ENCODE measurements at places on chromosomes 3 and 15.

- DNase-seq, result no peak
Measured at GRCh38 chr3:5011555-5012256, 32.5 kb downstream of the BHLHE40 start.

- DNase-seq, result no peak
Measured at GRCh38 chr3:140530603-140531002, 147.3 kb upstream of the TRIM42 start.

DNA sequence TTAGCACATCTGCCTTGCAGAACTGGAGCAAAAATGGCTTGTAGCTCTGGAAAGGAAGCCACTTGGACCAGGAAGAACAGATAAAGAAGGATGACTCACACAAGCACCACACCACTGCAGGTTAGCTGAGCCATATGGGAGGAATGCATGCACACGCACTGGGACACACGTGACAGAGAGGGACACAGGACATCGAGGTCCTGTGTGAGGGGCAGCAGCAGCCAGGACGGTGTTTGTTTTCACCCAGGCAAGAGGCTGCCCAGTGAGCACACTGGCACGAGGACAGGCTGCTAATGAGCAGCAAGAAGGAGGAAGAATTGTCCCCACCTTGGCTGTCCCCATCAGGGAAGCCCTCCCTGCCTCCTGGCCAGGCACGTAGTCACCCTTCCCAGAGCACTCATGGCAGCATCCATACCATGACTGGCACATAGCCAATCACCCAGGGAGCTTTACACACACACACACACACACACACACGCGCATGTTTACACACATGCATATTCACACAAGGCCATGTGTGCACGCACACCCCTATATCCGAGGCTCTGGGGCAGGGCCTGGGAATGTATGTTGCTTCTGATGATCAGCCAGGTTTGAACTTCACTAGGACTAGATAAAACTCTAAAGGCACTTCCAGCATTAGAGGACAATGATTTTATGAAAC is 24.0 kb upstream of the SPTBN5 start:
- no peak for DNase-seq

GRCh38 chr15:38684440-38685010 is 119.9 kb upstream of the RASGRP1 start:
- DNase-seq, result no peak

DNA sequence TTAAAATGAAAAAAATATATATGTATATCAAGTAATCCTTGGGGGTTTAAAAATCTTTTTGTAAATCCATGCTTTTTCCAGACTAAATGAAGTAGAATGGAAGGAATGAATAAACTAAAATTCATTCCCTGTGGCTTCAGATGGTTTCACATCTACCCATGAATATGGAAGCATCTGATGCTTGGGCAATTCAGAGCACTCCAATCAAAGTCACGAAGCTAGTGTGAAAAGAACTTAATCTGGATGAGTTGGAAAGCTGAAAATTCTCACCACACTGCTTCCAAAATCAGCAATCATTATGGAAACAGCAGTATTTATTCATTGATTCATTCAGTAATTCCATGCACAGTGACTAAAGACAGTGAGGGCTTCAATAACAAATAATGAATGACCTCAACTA is 55.2 kb downstream of the SUMF1 start:
- DNase-seq, result no peak

DNA sequence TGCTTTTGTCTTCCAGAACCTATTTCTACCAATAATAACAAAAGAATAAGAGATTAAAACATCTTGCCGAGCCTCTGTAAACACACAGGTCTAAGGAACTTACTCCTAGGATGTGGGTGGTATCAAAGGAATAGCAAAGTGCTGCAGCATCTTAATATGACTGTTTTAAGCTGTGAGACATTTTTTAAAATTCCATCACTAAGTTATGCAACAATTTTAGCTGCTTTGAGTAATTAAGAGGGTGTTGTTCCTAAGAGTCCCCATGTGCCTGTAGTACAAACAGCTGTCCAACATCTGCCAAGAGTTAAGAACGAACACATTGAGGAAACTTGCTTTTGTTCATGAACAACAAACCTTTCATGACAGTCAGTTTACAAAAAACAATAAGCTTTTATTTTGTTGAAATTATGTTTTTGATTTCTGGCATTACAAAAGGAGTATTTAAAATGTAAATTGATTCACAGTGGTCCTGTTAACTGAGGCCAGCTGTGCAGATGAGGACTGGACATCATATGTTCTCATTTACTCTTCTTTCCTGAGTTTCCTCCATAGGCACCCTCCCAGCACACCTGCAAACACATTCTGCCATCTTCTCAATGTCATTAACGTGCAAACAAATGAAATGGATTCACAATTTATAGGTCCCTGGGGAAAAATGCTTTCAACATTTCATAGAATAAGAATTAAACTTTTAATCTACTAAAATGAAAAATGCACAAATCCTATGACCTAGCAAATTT is 337.3 kb upstream of the ARHGEF26 start:
- no peak for DNase-seq

GRCh38 chr15:74374648-74375302 is 7.3 kb upstream of the CYP11A1 start:
- no peak for DNase-seq

GRCh38 chr3:24684506-24685023 is 189.9 kb upstream of the THRB start:
- no peak for DNase-seq

DNA sequence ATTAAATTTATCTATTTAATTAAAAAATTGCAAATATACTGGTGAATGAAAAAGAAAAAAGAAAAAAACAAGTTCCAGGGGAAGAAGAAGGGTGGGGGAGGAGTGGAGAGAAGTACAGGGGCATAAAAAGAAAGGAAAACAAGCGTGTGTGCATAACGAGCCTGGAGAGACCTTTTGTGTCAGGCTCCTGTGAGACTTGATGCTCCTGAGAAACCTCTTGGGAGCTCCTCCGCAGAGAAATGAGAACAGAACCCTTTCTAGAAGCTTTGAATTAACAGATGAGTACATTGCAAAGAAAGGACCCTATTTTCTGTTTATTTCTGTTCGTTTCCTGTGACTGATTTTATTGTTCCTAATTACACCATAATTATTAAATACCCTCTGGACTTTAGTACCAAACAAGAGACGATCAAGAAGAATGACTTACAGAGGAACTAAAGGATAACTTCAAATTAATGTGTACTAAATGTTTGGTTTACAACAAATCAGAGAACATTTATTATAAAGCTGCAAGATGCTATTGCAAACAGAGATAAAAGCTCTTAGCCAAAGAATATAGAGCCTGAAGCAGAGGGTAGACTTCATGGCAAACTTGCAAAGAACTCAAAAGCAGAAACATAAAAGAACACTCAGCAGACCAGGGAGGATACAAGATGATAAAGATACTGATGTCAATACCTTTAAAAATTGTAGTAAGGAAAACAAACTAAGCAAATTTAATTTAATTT is 74.7 kb downstream of the DPPA2 start:
- no peak for DNase-seq

- DNase-seq, result no peak
Measured at GRCh38 chr3:179671747-179672242, 19.0 kb downstream of the USP13 start.

- no peak for DNase-seq
Measured at GRCh38 chr15:69992348-69992747, 105.4 kb downstream of the TLE3 start.

DNA sequence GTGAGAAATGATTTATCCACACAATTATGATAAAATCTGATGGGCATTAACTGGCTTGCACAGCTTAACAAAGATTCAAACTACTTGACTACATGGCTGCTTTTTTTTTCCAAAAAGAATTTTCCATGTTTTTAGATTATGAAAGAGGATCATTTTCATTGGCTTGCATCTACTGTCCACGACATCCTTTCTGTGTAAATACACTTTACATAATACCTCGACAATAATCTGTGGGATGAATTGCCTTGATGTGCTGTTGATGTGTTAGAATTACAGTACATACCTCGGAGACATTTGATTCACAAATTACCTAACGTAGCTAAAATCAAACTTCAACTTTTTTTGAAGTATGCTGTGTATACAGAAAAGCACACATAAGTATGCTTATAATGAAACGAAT is 104.4 kb downstream of the PPP2R3A start:
- no peak for DNase-seq

DNA sequence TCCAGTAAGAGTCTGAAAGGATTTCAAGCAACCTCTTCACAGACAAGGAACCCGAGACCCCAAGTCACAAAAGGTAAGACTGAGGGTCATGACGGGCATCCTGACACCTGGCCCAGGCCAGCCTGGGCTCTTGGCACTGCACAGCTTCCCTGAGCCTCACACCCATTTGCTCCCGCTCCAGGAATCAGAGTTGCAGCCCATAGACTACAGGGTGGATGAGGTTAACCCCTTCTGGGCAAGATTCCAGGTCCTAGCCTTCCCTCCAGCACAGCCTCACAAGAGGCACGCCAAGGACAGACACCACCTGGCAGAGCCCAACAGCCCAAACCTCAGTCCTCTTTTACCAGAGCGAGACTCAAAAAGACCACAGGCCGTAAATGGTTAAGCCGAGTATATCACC is 36.2 kb downstream of the RBPMS2 start:
- DNase-seq, result no peak

DNA sequence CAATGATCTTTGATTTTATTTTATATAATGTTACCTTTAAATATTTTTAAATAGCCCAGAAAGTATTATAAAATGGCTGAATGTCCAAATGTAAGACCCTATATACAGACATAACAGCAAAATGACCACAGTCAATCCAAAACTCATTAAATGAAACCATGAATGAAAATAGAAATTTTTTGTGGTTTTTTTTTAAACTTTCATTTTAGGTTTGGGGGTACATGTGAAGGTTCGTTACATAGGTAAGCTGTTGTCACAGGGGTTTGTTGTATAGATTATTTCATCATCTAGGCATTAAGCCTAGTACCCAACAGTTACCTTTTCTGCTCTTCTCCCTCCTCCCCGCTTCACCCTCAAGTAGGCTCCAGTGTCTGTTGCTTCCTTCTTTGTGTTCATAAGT is 108.8 kb downstream of the FAIM start:
- DNase-seq, result no peak

DNA sequence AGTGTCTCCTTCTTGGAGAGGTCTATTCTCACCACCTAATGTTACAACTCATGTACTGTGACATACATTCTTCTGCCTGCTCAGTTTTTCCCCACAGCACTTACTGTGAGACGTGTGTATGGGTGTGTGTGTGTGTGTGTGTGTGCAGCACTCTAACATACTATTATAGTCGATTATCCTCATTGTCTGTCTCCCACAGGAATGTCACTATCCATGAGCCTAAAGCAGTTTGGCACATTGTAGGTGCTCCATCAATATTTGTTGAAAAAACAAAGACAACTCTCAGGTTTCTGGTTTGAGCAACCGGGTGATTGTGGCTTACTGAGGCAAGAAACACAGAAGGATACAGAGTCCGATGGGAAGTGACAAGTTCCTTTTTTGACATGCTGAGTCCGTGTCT is 8.6 kb upstream of the ZNF148 start:
- no peak for DNase-seq

GRCh38 chr15:90909976-90910375 is 6.9 kb downstream of the MAN2A2 start:
- DNase-seq, result no peak

- DNase-seq, result no peak
Measured at GRCh38 chr3:15629860-15630597, 28.5 kb downstream of the BTD start.

DNA sequence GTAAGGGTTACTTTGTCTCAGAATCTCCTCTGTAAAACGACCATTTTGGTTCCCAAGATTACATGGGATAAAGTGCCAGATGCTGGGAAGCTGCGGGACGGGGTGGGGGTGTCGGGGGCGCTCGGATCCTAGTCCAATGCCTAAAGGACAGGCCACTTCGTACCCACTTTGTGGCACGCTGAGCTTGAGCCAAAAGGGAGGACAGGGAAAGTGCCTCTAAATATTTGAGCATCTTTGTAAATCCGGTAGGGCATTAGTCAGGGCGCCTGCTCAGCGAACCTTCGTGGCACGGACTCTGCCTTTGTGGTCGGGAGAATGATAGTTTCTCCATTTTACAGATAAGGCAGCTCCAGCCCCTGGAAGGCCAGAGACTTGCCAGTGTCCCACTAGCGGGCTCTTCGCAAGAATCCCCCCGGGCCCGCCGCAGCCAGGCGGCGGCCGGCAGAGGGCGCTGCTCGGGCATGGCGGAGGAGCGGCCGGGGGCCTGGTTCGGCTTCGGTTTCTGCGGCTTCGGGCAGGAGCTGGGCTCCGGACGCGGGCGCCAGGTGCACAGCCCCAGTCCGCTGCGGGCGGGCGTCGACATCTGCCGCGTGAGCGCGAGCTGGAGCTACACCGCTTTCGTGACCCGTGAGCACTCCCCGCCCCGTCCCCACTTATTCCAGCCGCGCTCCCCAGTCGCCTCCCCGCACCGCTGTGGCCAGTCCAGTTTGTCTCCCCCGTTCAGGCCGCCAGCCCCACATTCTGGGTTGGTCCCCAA is 1.8 kb downstream of the RCCD1 start:
- no peak for DNase-seq

- DNase-seq, result no peak
Measured at GRCh38 chr15:81160312-81161159, 26.5 kb downstream of the CFAP161 start.

- no peak for DNase-seq
Measured at GRCh38 chr15:55700876-55701275, 42.1 kb downstream of the PRTG start.

DNA sequence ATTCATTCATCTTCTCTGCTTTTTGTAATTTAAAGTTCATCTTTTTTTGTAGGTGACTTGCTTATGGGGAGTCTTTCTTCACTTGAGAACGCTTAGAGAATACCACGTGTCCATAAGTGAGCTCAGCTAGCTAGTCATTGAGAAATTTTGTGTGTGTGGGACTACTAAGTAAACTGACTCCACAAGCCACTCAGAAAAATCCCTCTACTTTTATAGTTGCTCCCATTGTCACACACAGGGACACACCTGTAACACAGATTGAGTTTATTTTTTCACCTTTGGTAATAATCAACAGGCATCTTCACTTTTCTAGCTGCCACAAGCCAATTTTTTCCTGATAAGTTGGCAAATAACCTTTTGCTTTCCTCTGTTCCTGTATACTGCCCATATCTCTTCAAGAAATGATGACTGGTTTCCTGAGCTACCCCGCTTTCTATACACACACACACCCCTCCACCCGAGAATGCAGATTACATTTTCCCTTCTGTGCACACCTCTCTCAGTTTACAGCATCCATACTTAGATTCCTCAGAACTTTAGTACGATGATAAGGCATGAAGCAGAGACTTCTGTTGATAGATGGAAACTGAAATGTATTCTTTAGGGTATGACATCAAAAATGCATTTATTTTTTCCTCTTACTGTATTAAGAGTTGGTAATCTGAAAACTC is 4.6 kb downstream of the TSC22D2 start:
- DNase-seq, result no peak
